ENCODE measurements at places on chromosomes 1 and 21.

DNA sequence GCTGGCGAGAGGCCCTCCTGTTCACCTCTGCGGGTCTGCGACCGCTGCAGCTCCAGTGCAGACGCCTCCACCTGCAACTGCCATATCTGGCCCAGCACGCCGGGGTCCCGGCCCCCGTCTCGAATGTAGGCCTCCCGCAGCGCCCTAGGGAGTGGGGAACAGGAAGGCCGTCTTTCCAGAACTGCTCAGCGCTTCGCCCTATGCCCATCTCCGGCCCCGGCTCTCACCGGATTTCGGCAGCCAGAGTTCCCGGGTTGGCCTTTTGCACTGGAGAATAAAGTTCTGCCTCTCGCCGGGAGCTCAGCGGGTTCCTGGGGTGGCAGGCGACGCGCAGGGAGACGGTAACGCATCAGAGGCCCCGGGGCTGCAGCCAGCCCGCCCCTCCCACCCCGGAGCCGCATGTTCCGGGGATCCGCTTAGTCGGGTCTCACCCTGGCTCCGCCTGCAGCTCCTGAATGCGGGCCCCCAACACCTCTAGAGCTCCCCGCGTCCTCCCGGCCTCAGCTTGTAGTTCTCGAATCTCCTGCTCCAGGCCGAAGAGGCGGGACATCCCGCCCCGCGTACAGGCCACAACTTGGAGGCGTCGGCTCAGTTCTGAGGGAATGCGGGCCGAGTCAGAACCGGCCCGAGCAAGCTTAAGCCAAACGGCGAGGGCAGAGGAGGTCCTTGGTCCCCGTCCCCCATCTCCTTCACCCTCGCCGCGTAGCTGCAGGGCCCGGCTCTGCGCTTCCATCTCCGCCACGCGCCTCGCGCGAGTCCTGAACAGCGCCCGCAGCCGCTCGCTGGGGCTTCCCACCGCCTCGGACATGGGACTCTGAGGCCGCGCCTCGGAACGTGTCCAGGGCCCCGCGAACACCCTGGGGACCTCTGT is 1.1 kb downstream of the CCDC17 start:
- DNase-seq: no peak

- no peak for DNase-seq
These were observed 43.2 kb upstream of the PBX1 start for GRCh38 chr1:164515711-164516331.

DNA sequence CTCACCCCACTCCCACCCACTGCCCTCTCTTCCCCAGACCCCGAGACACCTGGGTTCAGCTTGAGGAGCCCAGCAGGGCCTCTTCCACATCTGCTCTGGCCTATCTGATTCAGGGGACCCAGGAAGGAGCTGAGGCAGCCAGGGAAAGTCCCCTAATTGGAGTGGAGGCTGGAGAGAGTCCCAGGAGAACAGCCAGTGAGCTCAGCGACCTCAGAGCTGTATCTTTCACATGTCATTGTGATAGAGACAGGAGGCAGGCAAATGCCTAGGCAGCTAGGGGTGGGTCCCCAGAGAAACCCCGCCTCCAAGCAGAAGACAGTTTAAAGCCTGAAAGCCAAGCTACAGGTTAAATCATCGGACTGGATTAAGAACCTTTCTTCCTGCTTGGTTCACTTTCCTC is 122.7 kb downstream of the MATN1 start:
- no peak for DNase-seq

DNA sequence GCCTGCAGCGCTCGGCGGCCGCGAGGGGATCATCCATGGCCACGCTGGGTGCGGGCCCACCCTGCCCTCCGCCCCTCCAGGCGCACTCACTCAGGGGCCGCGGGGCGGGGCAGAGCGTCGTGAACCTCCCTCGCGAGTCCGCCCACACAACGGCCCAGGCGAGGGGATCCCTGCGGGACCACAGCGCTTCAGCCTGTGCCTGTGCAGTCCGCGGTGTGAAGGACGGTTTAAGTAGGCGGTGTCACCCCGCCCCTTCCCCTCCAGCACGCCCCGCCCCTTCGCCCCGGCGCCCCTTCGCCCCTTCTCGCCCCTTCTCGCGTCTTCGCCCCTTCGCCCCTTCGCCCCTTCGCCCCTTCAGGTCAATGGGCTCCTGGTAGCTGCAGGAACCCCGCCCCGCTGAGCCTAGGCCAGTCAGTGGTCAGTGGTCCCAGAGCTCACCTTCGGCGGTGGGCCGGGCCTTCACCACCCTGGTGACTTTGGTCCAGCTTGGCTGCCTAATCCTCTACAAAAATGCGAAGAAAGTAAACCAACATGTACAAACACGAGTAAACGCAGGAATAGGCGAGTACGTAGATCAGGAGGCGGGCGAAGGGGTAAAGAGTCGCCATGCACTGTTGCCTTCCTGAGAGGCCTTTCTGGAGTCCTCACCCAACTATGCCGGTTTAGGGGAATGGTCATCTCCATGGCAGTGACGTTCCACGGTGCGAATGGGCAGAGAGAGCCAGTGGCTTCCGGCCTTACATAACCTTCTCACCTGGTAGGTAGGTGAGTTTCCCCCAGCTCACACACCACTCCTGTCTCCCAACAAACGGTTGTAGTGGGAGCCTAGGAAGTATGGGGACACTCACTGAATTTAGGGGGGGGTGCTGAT is 19.6 kb upstream of the DMRTB1 start:
- no peak for DNase-seq

GRCh38 chr1:30446508-30446907 is 276.9 kb downstream of the MATN1 start:
- DNase-seq: no peak

- no peak for DNase-seq
These were observed 6.3 kb downstream of the NGF start for GRCh38 chr1:115331558-115332331.

- DNase-seq: no peak
These were observed 76.9 kb upstream of the RGS18 start for GRCh38 chr1:192081359-192081758.
